ENCODE measurements at places on chromosomes 5 and 9.

DNA sequence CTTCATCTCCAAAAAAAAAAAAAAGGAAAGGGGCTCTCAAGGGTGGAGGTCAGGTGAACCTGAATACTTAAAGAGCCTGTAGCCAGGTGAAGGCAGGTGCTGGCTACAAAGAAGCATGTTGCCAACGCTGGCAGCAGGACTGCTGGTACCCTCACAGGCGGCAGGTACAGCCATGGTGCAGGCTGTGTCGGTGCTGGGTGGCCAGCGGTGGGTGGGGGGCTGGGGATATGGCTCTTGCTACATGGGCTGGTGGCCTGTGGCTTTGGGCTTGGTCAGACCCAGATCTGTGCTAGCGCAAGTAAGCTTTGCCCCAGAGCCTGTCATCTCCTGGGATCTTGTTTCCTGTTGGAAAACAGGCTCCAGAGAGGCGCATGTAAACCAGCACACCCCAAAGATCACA, 86.3 kb upstream of the PHYKPL start:
- no peak for DNase-seq

- peak; percentile 15 for DNase-seq
Observed at GRCh38 chr5:40223884-40224402, 455.8 kb upstream of the PTGER4 start.

- DNase-seq = no peak
Observed at GRCh38 chr9:98501819-98502218, 206.9 kb downstream of the GABBR2 start.

- no peak for DNase-seq
Observed at GRCh38 chr5:93477816-93478215, 103.2 kb downstream of the NR2F1-AS1 start.

- no peak for DNase-seq
Observed at GRCh38 chr9:118009614-118010013, 305.4 kb downstream of the TLR4 start.

- no peak for DNase-seq
Observed at GRCh38 chr9:133862585-133863256, 124.6 kb upstream of the SARDH start.

DNA sequence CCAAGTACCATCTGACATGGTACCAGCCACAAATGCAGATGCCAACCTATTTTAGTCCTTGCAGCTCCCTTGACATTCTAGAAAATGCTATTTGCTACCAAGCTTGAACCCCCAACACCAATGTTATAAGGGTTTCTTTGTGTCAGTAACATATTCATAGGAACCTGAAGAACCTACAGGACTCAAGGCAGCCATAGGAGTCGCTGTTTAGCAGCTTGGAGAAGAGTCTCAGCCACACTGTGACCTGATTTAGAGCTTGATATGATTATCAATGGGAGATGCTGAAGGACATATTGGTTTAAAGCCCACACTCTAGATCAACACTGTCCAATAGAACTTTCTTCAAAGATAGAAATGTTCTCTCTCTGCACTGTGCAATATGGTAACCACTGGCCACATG, 6.4 kb upstream of the ZFR start:
- DNase-seq = no peak

DNA sequence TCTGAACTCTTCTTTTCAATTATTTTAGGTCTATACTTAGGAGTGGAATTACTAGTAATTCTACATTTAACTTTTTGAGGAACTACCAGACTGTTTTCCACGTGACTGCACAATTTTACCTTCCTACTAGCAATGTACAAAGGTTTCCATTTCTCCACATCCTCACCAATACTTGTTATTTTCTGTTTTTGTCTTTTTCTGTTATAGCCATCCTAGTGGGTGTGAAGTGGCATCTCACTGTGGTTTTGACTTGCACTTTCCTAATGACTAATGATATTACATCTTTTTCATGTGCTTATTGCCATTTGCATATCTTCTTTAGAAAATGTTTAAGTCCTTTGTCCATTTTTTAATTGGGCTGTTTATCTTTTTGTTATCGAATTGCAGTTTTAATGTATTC, 136.9 kb upstream of the EGFLAM start:
- DNase-seq = no peak

DNA sequence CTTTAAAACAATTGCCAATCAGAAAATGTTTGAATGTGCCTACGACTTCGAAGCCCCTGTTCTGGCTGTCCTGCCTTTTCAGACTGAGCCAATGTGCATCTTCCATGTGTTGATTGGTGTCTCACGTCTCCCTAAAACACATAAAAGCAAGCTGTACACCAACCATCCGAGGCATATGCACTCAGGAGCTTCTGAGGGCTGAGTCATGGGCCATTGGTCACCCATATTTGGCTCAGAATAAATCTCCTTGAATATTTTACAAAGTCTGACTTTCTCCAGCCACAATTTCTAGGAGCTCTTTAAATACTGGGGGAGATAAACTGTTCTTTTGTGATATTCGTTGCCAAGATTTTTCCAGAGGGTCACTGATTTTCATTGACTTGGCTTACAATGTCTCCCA, 53.9 kb downstream of the C9orf57 start:
- no peak for DNase-seq

GRCh38 chr5:62457071-62457470, 44.5 kb downstream of the IPO11 start:
- no peak for DNase-seq

DNA sequence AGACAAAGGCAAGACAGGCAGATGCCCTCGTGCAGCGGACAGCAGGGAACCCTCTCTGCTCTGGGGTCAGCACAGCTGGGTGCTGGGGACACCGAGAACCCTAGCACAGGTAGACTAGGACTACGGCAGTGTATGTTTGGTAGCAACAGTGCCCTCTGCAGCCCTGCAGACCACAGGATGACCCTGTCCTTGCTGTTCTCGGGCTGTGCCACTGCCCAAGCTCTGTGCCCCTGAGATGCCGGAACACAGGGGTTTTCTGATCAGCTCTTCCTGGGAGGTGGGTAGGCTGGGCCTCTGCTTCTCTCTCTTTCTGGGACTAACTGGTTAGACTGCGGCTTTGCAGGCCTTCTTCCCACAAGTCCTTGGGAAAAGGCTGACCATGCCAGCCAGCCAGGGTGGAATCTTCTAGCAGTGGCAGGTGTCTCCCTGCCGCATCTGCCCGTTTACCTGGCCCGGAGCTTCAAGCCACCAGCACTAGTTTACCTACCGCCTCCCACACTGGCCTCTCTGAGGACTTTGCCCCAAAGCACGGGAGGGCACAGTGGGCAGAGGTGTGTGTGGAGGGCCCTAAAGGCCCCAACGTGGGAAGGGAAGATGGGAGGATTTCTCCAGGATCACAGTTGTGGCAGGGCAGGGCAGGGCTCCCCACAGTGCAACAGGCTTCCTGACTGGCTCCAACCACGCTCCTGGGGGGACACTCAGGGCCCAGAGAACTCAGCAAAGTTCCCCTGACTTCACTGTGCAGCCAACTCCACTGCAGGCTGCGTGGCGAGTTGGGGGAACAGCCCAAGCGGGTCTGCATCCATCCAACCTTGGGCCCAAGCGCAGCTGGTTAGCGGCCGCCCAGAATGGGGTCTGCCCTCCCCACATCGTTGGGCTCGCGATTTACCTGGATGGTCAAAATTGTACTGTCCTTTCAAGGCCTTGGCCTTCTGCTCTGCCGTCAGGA, 1.2 kb downstream of the UCK1 start:
- DNase-seq = no peak

- no peak for DNase-seq
Observed at GRCh38 chr5:54249210-54250028, 61.0 kb downstream of the ARL15 start.

- no peak for DNase-seq
Observed at GRCh38 chr5:142962174-142962533, 192.0 kb downstream of the ARHGAP26 start.

DNA sequence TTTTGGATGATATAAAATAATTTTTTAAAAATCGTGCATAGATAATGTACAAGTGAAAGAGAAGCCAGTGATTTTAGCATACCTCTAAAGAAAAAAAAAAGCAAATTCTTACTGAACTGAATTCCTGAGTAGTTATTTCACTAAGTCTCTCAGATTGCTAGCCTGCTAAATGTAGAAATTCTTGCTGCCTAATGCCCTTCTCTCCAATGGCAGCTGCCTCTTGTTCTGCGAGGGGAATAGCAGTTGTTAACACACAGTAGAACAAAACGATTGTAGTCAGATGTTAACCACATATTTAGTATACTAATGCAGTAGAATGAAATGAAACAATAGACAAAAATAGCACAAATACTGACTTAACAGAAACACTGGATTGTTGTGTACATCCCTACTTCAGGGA, 26.8 kb downstream of the SMAD5 start:
- no peak for DNase-seq

- no peak for DNase-seq
Observed at GRCh38 chr9:27168496-27168895, 59.5 kb downstream of the TEK start.

- peak; percentile 29 for DNase-seq
Observed at GRCh38 chr9:100437860-100438805, 11.2 kb downstream of the MSANTD3 start.
